ENCODE measurements at places on chromosomes 5 and 9.

- DNase-seq, result no peak
These were observed 5.0 kb upstream of the C9 start for GRCh38 chr5:39369123-39369815.

DNA sequence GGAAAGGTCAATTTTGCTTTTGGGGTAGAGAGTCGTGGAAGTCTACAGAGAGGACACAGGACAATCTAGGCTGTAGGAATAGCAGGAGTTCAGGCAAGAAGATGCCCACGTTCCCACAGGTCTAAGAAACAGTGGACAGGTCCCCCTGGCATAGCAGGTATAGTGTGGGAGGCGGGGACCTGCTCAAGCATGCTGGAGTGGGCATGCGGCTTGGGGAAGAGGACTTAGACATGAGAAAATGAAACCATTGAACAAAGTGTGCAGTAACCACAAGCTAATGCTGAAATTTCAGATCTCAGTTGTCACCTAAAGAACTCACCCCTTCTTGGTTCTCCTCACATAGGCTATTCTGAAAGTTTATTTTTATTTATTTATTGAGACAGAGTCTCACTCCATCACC lies 142.8 kb upstream of the EFNA5 start:
- no peak for DNase-seq

GRCh38 chr9:127878001-127878651 lies 651 bp upstream of the AK1 start:
- DNase-seq, result no peak

GRCh38 chr5:109852371-109853155 lies 162.8 kb downstream of the MAN2A1 start:
- DNase-seq, result no peak

- DNase-seq, result no peak
These were observed 229.0 kb downstream of the ARL15 start for GRCh38 chr5:54081415-54081814.

DNA sequence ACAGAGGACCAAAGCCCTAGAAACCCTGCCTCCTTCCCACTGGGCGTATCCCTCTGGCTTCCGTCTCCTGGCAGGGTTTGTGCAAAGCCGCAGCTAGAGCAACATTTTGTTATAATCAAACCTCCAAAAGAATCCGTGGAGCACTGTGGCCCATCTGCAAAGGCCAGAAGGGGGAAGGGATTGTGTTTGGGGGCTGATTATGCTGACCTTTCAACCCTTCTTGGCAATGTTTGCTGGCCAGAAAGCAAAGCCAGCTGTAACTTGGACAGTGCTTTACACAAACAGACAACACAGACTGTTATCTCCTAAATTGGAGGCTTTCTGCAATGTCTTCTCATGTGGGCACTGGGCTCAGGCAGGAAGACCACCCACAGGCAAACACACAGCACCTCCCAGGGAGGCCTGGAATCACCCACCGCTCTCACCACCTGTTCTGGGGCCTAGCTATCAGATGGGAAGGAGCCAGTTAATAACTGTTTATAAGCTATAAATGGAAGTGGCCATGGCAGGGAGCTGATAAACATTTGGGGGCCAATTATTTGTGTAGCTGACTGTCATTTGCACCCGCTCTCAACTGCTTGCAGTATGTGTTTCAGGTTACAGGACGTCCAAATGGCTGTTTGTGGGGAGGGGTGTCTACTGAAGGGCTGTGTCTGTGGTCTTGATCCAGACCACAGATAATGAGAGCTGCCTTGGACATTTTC lies 121.6 kb upstream of the ERCC6L2 start:
- DNase-seq, result no peak

GRCh38 chr9:38699337-38699736 lies 20.6 kb downstream of the FAM240B start:
- DNase-seq, result no peak

- DNase-seq, result no peak
These were observed 144.0 kb downstream of the CAAP1 start for GRCh38 chr9:26748449-26749058.

- no peak for DNase-seq
These were observed 18.6 kb upstream of the NKD2 start for GRCh38 chr5:989961-990530.

GRCh38 chr5:132635873-132636272 lies 22.1 kb upstream of the IL13 start:
- no peak for DNase-seq

DNA sequence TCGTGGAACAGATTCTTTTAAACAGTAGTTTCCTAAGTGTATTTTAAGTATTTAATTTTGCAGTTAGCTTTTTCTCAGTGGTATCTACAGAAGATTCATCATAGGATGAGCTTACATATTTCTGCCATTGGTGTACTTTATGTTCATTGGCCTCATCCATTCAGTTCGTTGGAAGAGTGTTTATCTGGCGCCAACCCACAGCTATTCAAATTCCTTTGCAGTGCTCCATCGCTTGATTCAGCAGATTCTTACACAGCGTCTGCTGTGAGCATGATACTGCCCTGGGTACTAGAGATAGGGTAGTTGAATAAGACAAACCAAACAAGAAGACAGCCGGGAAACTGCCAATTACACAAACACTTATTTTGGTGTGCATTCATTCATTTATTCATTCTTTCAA lies 55.1 kb downstream of the NUP214 start:
- DNase-seq, result no peak

DNA sequence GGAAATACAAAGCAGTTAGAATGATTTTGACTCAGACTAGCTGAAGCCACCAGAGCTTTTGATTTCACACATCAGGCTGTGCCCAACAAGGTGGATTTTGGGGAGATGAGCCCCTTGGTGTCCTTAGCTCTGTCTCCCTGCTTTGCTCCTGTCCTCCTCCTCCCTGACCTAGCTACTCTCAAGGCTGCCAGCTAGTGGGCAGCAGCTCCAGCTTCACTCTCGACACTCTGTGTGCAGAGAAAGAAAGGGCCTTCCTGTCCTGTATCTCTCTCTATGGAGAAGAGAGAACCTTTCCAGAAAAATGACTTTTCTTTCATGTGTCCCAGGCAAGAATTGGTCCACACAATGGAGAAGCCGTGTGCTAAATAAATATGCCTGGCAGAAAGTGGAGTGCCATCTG lies 446.2 kb downstream of the SEMA5A start:
- DNase-seq, result no peak

DNA sequence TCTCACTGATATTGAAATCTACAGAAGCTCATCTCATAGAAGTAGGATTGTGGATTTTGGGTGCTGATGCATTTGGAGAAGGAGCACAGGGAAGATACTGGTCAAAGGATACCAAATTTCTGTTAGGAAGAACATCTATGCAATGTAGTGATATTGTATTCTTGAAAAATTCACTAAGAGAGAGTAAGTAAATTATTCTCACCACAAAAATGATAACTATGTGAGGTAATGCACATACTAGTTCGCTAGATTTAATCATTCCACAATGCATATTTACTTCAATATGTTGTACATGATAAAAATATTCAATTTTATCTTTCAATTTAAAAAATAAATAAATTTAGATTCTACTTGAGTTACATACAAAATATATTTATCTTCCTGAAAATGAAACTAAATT lies 2040.5 kb upstream of the C9orf72 start:
- DNase-seq, result no peak
